ENCODE measurements at places on chromosomes 2 and 18. TPM values are rescaled to one million over a fixed set of nuclear protein-coding genes. Genes with fewer than 3 reads are reported as not detected.

DNA sequence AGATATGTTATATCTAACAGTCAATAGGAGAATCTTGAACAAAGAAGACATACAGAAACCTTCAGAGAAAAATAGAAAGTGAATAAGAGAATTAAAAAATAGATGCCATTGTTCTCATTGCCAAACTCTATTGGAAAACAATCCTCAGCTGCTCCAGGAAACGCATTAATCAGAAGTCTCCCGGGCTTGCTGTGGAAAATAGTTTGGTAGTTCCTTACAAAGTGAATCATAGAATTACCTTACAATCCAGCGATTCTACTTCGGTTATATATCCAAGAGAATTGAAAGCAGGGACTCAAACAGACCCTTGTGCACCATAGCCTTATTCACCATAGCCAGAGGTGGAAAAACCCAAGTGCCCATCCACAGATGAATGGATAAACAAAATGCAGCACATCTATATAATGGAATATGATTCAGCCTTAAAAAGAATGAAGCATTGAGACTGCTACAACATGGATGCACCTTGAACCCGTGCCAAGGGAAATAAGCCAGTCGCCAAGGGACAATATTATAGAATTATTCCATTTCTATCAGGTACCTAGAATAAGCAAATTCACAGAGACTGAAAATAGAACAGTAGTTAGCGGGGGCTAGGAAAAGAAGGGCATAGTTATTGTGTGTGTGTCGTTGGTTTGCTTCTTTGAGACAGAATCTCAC, 21.9 kb upstream of the CHRNA1 start:
- DNase-seq: no peak

Gene HAUS1
- total RNA-seq: 87.0 TPM

Gene DNAJC5G
- 0.44 TPM for total RNA-seq

Gene UBR3
- 23.8 TPM for total RNA-seq

DNA sequence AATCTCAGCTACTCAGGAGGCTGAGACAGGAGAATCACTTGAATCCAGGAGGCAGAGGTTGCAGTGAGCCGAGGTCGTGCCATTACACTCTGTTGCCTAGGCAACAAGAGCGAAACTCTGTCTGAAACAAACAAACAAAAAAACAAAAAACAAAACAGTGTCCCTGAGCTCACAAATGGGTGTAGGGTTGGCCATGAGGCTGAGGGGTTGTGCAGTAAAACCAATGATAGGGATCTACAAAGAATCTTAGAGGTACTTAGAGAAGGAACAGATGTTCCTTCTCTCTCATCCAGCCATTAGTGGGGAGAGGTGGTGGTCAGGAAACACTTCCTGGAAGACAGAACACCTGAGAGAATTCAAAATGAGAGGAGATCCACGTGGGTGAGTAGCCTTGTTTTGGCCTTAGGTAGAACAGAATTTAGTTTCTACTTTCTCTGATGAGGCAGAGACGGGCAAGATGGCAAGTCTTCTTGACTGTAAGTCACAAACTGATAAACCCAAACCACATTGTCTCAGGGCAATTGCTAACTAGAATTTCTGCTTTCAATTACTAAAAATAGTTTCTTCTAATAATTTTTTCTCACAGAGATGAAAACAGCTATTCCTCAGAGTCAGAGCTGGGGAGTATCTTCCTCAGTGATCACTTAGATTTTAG, 61.5 kb upstream of the PPM1B start:
- DNase-seq: no peak

GRCh38 chr2:229301237-229301636, 30.1 kb upstream of the PID1 start:
- no peak for DNase-seq

- DNase-seq: no peak
These were observed 54.7 kb downstream of the UGGT1 start for GRCh38 chr2:128145651-128146050.

DNA sequence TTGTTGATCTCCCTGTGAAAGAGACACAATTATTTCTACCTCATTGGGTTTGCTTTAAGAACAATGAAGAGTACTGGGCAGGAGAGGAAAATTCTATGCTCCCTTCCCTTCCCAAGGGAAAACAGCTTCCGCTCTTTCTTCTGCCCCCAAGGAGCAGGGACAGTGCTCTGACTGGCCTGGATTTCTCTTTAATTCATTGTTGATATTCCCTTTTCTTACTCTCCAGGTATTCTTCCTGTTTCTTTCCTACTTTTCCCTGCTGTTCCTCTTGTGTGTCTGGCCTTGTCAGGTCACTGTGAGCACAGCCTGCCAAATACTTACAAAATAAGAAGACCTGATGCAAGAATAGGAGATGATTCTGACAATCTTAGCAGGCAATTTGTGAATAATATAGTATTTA, 49.6 kb upstream of the SPAG16 start:
- DNase-seq: no peak

DNA sequence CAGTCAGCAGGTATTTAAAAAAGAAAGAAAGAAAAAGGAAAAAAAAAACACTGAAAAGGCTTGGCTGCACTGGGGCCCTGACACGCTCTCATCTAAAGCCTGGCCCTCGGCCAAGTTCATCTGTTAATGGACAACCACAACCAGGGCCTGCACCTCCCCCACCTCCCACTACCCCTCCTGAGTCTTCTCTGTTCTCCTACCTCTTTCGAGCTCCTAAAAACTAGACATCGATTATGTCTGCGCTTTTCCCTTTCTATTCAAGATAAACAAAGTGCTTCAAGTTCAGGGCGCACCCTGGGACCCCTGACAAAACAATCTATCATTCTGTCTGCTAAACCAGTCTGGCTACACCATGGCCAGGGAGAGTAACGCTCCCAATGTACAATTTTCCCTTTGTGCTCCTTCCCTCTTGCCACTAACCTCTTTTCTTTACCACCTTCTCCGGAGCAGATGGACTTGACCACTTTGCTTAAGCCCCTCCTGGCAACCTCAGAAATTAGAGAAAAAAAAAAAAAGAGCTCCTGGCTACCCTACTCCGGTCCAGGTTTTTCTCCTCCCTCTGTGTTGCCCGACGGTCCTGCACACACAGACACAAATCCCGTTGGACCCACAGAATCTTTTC, 22.7 kb downstream of the BCL11A start:
- DNase-seq: no peak

Gene GNAL
- 23.8 TPM for total RNA-seq

DNA sequence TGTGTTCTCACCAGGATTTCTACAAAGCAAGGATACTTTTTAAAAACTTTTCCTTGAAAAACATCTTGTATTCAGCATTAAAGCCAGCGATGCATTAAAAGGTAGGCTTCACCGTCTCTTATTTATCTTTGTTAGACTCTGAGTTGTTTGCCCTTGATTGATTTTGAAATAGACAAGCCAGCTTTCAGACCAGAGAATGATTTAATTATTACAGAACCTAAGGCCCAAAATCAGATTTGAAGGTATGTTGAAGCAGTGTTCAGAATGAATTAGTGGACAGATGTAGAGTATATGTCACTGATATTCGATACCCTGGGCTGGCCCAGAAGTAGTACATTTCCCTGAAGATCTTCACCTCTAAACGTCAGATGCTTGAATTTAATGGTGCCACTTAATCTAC, 136.4 kb downstream of the THSD7B start:
- DNase-seq: no peak

GRCh38 chr2:12672711-12673315, 43.9 kb upstream of the TRIB2 start:
- DNase-seq: no peak

DNA sequence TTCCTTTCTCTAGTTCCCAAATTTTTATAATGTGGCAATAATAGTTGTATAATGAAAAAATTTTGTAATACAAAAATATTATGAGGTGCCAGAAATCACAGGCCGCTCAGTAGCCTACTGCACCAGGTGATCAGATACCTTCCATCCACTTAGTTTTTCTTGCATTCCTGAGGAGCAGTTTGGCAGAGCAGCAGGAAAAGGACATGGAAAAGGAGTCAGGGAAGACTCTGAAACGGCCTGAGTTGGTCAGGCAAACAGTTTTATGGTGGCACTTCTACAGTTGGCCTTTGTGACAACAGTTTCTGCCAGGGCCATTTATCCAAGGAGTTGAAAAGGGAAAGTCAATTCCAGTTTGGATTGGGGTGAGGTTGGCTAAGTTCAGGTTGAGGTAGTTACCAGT, 165.4 kb upstream of the ALPP start:
- no peak for DNase-seq

Gene NAT8
- total RNA-seq: not detected

Gene CELF4
- 1.5 TPM for total RNA-seq

- no peak for DNase-seq
These were observed 119.3 kb upstream of the RBBP8 start for GRCh38 chr18:22813648-22814328.

Gene SLC16A14
- total RNA-seq: 0.61 TPM

Measured in H9 (cell line).